ENCODE measurements at places on chromosomes 7 and 10. TPM values are rescaled to one million over a fixed set of nuclear protein-coding genes. Genes with fewer than 3 reads are reported as not detected.

EIF3A gene
- total RNA-seq = 80.7 TPM

PLPP4 gene
- 27.6 TPM for total RNA-seq

TAS2R41 gene
- not detected for total RNA-seq

MKLN1 gene
- total RNA-seq = 30.0 TPM

STEAP2 gene
- 8.6 TPM for total RNA-seq

LRIT1 gene
- not detected for total RNA-seq

- DNase-seq = peak; percentile 86
Observed at GRCh38 chr10:88851706-88852105, at the start of gene ANKRD22. Gene ANKRD22, minus strand, starts transcription at chr10:88851844. Its CDS starts 237 bp downstream, at chr10:88851607.

DNA sequence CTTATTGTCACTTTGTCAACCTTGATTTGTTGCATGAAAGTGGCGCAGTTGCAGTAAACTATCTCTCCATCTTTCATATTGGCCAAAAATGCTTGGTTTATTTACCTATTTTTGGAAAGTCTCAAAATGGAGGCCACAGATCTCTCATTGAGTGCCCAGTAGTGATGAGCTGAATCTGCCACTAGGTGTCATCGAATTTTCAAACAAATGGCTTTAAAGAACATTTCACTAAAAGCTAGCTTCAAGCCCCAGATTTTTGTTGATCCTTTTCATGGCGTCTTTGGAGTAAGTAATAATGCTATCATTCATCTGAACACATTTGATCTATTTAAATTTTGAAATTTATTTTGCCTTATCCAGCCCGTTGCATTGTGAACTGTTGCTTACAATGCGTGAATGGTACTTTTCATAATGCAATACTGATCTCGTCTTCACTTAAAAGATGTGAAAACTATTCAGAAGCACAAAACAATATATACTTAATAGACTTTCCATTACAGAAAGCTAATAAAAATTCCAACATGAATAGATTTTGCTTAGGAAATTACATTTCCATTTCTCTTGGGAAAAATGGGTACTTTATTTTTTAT, 236.2 kb downstream of the DNAJB9 start:
- peak; percentile 49 for DNase-seq

- peak; percentile 78 for DNase-seq
Observed at GRCh38 chr7:88184848-88185304, 35.0 kb downstream of the SRI start.

DNA sequence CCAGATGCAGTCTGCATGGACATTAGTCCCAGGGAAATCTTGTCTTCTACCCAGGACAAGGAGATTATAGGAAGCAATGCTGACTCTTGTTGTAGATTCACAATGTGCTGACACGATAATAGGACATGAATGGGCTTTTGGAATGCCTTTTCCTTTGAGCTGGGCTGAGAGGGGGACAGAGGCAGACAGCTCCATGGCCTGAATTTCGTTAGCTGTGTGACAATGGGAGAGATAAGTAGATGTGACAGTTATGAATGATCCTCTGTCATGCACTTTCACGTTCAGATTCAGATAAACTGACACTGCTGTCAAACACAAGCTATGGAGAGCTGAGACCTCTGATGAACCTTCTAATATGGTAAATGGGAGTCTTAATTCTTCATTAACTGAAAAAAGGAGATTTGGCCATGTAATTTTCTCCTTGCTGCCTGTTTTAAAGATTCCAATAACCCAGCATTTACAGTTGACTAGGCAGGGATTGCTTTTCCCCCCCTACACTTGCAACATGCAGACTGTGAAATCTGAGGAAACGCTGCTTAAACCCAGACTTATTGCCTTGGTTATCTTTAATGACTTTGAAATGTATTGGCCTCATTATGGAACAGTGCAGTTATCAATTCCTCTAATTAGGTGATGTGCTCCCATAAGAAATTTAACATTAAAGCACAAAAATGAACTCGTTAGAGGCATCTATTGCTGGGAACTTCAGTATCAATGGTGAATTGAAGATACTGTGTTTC, 669.3 kb downstream of the AUTS2 start:
- DNase-seq = no peak

DNA sequence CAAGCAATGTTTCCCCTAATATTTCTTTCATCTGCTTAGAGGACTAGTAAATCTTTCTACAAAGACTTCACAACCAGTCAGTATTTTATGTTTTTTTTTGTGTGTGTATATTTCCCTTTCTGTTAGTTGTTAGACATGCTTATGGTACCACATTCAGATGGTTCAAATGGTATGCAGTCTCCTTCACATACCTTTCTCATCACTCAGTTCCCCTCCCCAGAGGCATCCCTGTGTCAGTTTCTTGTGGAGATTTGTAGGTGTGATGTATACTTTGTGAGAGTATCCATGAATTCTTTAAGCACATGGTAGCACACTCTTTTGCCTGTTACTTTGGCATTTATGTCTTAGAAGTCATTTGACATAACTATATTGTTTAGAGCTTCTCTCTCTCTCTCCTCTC, 4.4 kb downstream of the ZNF485 start:
- DNase-seq = no peak

All from HT1080 (cell line).